ENCODE measurements at places on chromosomes 16 and 17.

- DNase-seq: no peak
Measured at GRCh38 chr16:68013440-68013839, 2.3 kb downstream of the DPEP2NB start.

GRCh38 chr17:58755577-58756245 is at the start of gene PPM1E:
Gene PPM1E, plus strand, starts transcription at chr17:58755854.
- DNase-seq: peak; percentile 36

DNA sequence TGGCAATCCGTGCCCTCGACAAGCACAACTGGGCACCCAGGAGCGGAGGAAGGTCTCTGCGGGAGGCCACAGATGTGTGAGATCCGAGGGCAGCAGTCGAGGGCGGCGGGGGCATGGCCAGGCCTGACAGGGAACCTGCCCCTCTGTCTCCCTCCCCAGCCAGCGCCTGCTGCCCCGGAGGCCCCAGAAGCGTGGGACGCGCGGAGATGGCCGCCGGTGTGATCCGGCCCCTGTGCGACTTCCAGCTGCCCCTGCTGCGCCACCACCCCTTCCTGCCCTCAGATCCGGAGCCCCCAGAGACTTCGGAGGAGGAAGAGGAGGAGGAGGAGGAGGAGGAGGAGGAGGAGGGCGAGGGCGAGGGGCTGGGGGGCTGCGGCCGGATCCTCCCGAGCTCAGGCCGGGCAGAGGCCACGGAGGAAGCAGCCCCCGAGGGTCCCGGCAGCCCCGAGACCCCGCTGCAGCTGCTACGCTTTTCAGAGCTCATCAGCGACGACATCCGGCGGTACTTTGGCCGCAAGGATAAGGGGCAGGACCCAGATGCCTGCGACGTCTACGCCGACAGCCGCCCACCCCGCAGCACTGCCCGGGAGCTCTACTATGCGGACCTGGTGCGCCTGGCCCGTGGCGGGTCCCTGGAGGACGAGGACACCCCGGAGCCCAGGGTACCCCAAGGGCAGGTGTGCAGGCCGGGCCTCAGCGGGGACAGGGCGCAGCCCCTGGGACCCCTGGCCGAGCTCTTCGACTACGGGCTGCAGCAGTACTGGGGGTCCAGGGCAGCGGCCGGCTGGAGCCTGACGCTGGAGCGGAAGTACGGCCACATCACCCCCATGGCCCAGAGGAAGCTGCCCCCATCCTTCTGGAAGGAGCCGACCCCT is 1.7 kb downstream of the PERCC1 start:
- DNase-seq: no peak

GRCh38 chr17:68507576-68507975 is 4.7 kb upstream of the PRKAR1A start:
- DNase-seq: no peak

DNA sequence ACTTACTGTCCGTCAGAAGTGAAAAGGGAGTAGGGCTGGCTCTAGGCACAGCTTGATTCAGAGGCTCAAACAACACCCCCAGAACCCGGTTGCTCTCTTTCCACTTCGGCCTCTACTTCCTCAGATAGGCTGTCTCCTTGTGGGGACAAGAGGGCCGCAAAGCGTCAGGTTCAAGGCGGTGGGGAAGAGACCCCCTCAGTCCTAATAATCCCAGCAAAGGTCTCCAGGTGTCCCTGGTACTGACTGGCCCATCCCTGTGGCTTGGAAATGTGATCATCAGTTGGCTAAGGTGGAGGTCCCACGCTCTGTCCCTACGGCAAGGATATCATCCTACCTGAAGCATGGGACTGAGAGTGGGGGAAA is 26.0 kb downstream of the NGFR start:
- DNase-seq: no peak

DNA sequence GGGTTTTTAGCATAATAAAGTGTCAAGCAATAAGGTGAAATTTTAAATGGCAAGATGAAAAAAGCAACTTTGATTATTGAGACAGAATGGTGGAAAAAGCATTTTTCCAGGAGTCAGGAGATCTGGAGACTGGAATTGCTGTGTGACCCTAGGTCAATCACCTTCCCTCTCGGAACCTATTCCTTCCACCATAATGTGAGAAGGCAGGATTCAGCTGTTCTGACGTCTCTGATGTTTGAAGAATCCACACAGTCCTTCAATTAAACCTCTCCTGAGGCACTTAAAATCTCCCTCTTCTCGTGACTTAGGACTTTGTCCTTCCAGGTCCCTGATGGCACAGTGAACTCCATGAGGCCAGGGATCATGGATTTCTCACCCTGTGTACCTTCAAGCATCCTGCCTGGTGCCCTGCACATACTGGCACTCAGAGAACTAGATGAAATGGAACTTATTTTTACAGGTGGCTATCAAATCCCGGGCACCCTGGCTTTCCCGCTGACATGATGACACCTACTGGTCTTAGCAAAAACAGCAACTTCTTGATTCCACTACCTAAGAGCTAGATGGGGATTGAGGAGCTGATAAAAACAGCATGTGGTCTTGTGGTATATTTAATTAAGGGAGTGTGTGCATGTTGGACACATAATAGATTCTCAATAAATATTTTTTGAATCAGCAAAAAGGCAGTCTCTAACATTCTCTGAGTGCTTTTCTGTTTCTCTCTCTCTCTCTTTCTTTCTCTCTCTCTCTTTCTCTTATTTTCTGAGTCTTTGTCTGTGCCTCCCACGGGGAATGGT is 2.3 kb upstream of the CCDC182 start:
- DNase-seq: peak; percentile 74
